ENCODE measurements at places on chromosomes 7 and 10.
A peak's percentile ranks its signal among the peaks of the same experiment; 100 is the strongest.

GRCh38 chr10:58661336-58661735, 148.7 kb downstream of the BICC1 start:
- DNase-seq = no peak

DNA sequence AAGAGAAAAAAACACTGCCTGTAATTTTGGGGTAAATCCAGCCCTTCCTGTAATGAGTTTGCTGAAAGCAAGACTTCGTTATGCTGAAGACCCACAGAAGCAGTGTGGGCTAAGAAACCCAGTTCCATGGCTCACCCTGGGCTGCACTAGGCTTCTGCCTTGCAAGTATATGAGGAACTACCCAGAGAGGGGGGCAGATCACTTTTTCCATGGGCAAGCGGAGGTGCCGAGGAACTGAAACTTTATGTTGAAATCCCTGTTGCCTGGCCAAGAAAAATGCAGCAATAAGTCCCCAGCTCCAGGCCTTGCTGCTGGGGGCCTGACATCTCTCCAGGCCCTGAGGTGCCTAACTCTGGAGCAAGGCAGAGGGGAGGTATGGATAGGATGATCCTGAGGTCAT, 8.5 kb downstream of the RASSF4 start:
- DNase-seq = peak; percentile 86

- DNase-seq = no peak
These were observed 115.3 kb upstream of the FAM171A1 start for GRCh38 chr10:15486404-15486803.

GRCh38 chr7:48067475-48067874, 21.6 kb upstream of the UPP1 start:
- no peak for DNase-seq

- no peak for DNase-seq
These were observed 46.6 kb downstream of the GLCCI1 start for GRCh38 chr7:8015100-8015745.

GRCh38 chr7:23357190-23358093, 58.3 kb downstream of the MALSU1 start:
- DNase-seq = no peak

DNA sequence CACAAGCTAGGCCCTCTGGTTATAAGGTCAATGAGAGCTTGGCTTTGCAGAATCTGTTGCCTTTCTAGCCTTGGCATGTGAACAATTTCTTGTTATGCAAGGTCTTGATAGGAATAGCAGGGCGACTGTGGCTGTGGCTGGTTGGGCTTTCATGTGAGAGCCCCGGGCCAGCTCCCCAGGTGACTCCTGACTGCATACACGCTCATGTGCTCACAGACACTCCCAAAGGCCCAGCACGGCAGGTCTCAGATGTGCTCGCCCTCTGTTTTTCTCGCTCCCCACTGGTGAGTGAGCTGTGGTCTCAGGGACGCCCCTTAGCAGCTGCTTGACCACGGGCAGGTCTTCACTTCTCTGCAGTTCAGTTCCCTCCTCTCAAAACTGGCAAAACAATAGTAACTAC, 37.1 kb upstream of the ZNF32 start:
- DNase-seq = peak; percentile 66

GRCh38 chr7:75715864-75716263, 22.9 kb downstream of the HIP1 start:
- DNase-seq = peak; percentile 63

DNA sequence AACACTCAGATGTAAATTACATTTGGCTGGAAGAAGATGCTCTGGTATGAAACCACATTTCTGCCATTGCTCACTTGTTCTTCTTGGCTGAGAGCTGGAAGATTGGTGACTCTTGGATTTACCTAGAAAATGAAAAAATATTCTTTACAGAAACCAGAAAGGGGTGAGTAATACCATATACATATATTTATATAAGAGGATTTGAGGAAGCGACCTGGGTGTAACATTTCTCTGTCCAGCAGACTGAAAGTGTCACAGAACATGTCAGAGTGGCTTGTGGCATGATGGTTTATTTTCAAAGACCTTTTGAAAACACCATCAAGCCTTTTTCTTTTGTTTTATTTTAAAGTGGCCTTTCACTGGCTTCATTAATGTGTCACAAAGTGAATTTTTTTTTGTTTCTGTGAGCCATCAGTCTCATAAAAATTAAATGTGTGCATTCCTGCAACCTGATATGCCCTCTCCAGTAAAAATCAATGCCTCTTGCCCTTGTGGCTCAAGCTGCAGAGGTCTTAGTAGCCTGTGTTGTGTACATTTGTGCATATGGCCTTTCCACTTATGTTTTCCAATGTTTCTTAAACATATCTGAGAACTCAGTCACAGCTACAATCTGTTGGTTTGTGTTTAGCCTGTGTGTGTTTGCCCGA, 23.5 kb downstream of the CREB5 start:
- no peak for DNase-seq

GRCh38 chr7:37916673-37917660, at the start of gene SFRP4:
Gene SFRP4 (minus strand): TSS chr7:37916817. CDS start chr7:37916537, 280 bp downstream.
- DNase-seq = peak; percentile 93
